NCI-H1092 (cell line): ENCODE measurements at places on chromosomes 3 and 15.

DNA sequence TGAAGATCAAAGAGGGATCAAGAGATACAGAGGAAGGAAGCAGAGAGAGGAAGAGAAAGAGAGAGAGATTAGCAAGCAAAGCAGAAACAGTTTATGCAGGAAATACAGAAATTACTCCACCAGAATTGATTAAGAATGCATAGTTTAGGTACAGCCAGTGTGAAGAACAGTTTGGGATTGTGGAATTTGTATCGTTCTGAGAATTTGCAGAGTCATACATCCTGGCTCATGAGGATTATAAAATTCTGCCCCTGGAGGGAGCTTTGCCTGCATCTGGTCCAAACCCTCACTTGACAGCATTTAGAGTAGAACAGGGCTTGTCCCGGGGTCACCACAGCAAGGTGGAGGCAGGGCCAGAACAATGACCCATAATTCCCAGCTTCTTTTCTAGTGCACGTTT is 44.1 kb downstream of the MASP1 start:
- DNase-seq: no peak

DNA sequence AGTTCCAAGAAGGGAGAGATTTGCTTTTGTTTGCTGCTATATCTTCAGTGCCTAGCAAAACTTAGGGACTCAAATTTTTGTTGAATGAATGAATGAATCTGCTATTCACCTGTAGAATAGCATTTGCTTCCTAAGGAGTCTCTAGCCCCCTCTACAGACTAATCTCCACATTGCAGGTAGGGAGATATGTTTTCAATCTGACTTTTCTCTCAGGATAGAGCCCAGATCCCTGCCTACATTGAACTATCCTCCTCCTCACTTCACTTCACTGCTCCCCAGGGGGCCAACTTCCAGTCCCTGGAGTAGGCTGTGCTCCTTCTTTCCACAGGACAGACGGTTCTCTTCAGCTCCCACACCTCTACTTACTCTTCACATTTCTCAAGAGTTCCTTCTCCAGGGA is 81.9 kb upstream of the PTX3 start:
- no peak for DNase-seq

DNA sequence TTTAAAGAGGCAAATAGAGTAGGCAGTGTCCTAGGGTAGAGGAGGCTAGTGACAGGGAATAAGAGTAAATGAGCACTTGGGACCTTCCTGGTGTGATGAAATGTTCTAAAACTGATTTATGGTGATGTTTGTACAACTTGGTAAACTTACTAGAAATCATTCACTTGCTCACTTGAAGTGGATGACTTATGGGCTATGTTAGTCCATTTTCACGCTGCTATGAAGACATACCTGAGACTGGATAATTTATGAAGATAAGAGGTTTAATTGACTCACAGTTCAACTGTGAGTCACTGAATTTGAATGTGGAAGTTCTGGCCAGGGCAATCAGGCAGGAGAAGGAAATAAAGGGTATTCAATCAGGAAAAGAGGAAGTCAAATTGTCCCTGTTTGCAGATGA is 31.7 kb upstream of the DHX36 start:
- DNase-seq: no peak

GRCh38 chr3:145639875-145640274 is 521.1 kb downstream of the PLOD2 start:
- no peak for DNase-seq

GRCh38 chr3:22380253-22380652 is 629.2 kb upstream of the ZNF385D start:
- no peak for DNase-seq

- DNase-seq: no peak
Measured at GRCh38 chr3:128256131-128256530, 102.8 kb downstream of the EEFSEC start.
